Left lobe of liver (tissue), 2 donors: ENCODE measurements at places on chromosomes 6 and 20. TPM values are rescaled to one million over a fixed set of nuclear protein-coding genes. Genes with fewer than 3 reads are reported as not detected.

Gene HEY2
- total RNA-seq: 2.3 TPM

DNA sequence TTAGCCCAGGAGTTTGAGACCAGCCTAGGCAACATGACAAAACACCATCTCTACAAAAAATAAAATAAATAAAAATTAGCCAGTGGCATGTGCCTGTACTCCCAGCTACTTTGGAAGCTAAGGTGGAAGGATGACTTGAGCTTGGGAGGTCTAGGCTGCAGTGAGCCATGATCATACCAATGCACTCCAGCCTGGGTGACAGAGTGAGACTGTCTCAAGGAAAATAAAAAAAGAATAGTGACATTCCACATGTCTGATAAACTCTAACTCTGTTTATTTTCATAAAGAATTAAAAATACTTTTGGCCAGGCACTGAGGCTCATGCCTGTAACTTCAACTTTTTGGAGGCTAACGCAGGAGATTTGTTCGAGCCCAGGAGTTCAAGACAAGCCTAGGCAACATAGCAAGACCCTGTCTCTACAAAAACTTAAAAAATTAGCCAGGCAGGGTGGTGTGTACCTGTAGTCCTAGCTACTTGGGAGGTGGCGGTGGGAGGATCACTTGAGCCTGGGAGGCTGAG lies 115.1 kb downstream of the GJA1 start:
- no peak for DNase-seq

- DNase-seq: no peak
Observed at GRCh38 chr6:11404838-11405237, 132.7 kb upstream of the TMEM170B start.

GRCh38 chr20:697826-698225 lies 22.2 kb upstream of the SCRT2 start:
- no peak for DNase-seq

GRCh38 chr20:60010689-60011458 lies 52.7 kb downstream of the CDH26 start:
- DNase-seq: no peak

- DNase-seq: no peak
Observed at GRCh38 chr6:126524811-126525326, 185.0 kb downstream of the CENPW start.

DNA sequence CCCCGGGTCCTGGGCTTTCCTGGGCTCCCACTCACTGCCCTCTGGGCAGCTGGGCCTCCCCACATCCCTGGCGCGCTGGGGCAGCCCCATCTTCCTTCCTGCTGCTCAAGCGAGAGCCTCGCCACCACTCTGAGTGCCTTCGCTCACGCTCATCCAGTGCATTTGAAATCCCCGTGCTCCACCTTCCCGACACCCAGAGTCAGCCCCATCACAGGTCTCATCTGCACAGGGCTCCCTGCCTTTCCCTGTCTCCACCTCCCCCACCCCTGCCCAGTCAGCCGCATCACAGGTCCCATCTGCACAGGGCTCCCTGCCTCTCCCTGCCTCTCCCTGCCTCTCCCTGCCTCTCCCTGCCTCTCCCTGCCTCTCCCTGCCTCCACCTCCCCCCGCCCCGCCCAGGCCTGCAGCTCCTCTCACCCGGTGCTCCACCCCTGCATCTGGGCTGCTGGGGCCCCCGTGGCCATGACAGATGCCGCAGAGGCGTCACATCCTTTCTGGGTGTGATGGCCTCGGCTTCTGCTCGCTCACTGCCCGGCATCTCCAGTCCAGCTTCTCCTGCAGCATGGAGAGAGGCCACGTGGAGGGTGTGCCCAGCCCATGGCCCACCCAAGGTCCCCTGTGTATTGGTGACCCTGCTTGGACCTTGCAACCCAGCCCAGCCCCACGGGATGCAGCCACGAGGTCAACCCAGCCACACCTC lies 9.0 kb upstream of the BHLHE23 start:
- no peak for DNase-seq

- DNase-seq: no peak
Observed at GRCh38 chr6:149897855-149898744, at the start of gene RAET1E. Gene RAET1E, minus strand, starts transcription at chr6:149898113. Its CDS starts 7,212 bp downstream, at chr6:149890901.

DNA sequence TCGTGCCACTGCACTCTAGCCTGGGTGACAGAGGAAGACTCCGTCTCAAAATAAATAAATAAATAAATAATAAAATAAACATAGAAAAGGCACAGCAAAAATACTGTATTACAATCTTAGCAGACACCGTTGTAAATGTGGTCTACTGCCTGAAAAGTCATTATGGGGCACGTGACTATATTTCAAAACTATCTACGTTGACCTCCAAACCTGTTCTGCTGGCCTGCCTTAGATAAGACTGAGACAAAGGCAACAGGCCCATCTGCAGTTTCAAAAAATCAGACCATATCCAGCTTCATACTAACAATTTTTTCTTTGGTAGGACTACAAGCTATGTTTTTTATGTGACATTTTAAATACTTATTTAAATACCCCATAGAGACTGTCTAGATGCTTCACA lies 59.1 kb downstream of the AGPAT4 start:
- DNase-seq: no peak

Gene MEA1
- total RNA-seq: 20.2 TPM

Gene TREM2
- 0.28 TPM for total RNA-seq

Gene METTL24
- 0.48 TPM for total RNA-seq

DNA sequence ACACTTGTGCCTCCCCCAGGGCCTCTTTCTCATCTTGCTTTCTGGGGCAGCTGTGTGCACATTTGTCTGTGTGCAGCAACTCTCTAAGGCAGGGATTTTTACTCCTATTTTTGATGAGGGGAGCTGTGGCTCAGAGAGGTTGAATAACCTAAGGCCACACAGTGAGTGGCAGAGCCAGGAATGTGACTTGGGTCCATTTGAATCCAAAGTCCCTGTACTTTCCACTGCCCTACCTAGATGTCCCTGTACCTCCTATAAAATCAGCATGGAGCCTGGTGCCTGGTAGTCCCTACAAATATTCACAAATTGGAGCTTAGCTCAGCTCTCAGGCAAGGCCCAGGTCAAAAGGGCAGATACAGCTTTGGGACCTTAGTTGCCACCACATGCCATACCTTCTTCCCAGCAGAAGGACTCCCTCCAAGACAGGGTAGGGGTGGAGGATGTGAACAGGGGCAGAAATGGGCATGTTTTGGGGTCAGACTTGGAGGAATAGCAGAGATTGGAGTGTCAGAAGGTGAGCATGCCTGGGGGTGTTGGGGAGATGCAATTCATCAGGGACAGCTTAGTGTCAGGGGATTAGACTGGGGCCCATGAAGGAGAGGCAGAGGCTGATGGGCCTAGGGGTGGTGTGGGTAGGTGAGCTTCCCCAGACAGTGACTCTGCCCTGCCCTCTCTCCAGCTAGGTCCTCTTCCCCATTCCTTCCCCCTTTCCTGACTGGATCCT lies 4.1 kb upstream of the VEGFA start:
- DNase-seq: no peak

Gene SMLR1
- 22.2 TPM for total RNA-seq

- no peak for DNase-seq
Observed at GRCh38 chr6:45724511-45724910, 291.1 kb downstream of the CLIC5 start.

Gene EGFL8
- total RNA-seq: 6.3 TPM

- no peak for DNase-seq
Observed at GRCh38 chr6:165118736-165119135, 190.7 kb downstream of the C6orf118 start.

DNA sequence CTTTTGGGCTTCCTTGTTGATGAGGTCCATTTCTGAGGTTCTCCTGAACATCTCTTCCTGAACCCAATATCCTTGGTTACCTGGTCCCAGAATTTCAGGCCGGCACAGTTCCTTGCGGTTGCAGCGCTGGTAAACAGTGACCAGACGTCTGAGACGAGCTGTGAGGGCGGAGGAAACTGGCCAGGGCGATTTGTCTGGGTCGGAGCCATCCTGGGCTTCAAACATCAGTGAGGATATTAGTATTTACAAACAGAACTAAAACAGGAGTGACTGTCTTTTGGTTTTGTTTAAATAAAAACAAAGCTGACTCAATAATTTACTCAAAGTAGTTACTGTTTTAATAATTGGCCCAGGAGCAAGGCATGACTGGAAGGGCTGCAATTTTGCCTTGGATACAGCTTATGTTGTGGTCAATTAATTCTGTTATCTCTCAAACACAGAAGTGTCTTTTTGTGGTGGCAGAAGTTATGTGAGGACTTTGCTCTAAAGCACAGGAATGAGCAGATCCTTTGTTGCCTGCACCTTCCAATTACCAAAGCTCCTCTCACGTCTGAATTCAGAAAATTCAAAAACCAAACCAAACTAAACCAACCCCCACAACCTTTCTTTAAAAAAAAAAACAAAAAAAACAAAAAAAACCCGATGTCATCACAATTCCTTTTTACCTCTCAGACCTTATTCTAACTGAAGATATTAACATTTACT lies 58.7 kb upstream of the EMILIN3 start:
- no peak for DNase-seq

Gene TINAG
- not detected for total RNA-seq

GRCh38 chr6:163974322-163974721 lies 559.8 kb downstream of the QKI start:
- DNase-seq: no peak

Gene PREX1
- total RNA-seq: 5.8 TPM

DNA sequence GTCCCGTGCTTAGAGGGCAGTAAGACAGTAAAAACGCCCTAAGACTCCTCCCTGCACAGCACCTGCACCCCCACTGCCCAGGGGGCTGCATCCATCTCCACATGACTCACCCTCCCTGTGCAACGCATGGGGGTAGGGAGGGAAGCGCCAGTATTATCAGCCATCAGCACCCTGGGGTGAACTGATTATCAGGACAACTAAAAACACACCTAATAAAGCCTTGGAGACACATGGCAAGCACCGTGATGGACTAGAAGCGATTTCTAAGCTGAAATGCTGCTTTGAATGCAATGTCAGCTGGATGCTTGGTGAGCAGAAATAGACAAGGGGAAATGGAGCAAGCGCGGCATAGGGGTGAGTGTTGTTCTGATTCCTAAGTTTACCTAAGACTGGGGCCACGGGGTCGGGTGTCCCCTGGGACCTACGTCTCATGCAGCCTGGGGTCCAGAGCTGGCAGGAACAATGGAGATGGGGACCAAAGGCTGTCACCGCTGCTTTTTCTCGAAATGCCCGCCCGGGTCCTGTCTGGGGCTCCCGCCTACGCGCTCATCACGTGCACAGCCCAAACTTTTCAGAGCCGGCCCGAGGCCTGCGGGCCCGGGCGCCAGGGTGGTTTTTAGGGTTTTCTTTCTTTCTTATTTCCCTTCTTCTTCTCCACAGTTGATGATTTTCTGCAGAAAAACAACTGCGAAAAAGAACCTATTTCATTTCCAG lies 702 bp upstream of the TNFAIP3 start:
- DNase-seq: no peak

GRCh38 chr6:132788658-132789395 lies 9.6 kb downstream of the SLC18B1 start:
- no peak for DNase-seq

- DNase-seq: peak; percentile 72
Observed at GRCh38 chr6:34236131-34236442, 586 bp upstream of the HMGA1 start.

Gene HSPA1L
- total RNA-seq: 0.60 TPM

Gene C6orf141
- total RNA-seq: 0.48 TPM

Gene SLC12A5
- total RNA-seq: not detected

Gene PRDM1
- 1.0 TPM for total RNA-seq

- no peak for DNase-seq
Observed at GRCh38 chr6:129661536-129662405, 48.2 kb downstream of the ARHGAP18 start.

DNA sequence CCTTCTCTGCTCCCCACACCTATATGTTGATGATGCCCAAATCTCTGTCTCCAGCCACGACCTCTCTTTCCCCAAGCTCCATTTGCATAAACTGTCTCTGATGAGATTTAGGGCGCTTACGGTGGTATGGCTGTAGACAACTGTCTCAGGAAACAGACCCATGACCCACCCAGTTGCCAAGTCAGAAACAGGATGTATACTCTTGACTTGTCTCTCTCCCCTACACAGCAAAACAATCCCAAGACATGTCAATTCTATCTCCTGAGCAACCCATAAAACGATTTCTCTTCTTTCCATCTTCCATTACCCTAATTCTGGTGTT lies 13.9 kb downstream of the GNL1 start:
- DNase-seq: no peak

DNA sequence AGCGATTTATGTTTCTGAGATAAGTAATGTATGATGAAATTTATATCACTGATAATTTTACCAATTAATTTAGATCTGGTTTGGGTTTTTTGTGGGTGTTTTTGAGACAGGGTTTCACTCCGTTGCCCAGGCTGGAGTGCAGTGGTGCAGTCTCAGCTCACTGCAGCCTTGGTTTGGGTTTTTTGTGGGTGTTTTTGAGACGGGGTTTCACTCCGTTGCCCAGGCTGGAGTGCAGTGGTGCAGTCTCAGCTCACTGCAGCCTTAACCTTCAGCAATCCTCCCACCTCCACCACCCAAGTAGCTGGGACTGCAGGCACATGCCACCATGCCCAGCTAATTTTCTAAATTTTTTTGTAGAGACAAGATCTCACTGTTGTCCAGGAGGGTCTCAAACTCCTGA lies 13.0 kb downstream of the MRS2 start:
- no peak for DNase-seq

GRCh38 chr6:167951781-167952511 lies 45.5 kb upstream of the KIF25 start:
- DNase-seq: no peak

DNA sequence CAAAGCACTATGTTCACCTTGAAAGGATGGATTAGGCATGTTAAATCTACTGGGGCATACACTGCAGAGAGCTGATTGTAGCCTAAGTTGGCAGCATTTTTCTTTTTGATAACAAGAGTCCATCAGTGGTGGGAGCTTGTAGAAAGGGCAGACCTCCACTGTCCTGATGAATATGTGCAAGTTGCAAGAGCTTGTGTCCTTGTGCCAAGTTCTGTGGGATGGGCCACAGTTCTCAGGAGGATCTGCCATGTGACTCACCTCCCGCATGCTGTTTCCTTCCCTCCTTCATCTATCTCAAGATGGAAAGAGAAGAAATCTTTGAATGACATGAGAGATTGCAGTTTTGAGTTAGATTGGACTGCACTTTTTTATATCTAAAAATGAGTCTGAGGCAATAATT lies 58.3 kb upstream of the GGTLC1 start:
- DNase-seq: no peak

DNA sequence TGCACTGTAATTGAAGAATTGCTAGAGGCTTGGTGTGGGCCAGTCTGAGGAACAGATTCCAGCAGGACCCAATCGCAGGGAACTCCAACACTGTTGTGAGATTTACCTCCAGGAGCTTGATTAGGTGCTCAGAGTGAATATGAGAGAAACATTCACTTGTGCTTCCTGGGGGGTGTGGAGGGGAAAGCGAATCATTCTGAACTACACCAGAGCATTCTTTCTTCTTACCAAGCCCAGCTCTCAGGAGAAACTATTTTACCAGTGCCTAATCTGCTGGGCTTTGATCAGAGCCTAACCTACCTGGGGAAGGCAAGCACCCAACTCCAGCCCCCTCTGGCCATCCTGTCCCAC lies 7.4 kb upstream of the SIRPB1 start:
- DNase-seq: no peak

- DNase-seq: no peak
Observed at GRCh38 chr6:9482030-9482738, 932.7 kb downstream of the TFAP2A start.

Gene CAP2
- 2.5 TPM for total RNA-seq

Gene MCM3
- 7.8 TPM for total RNA-seq

GRCh38 chr6:157560691-157561413 lies 179.9 kb downstream of the ZDHHC14 start:
- DNase-seq: no peak

GRCh38 chr6:27830212-27830599 lies 82.0 kb downstream of the OR2B2 start:
- no peak for DNase-seq

Gene MRPL18
- 28.8 TPM for total RNA-seq

GRCh38 chr20:43124241-43124640 lies 65.5 kb downstream of the PTPRT start:
- no peak for DNase-seq
